ENCODE measurements at places on chromosomes 7 and 10.

- DNase-seq = peak; percentile 16
Measured at GRCh38 chr10:52645187-52645758, 127.3 kb downstream of the MBL2 start.

DNA sequence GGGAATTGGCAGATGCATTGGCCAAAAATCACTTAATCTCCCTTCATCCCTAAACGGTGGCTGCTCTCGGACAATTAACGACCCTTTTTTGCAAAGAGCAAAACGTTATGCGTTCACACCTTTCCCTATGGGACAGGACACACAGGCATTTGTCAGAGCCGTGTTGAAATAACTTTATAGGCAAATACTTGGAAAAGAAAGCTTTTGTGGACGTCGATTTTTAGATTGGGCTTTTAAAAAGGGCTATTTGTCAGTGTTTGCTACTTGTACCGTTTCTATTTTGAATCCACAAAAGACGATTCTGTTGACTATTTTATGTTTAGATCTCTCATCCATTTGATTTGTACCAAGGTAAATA, 245.6 kb downstream of the SLC25A13 start:
- DNase-seq = no peak

GRCh38 chr7:136342251-136342650, 365.1 kb upstream of the MTPN start:
- no peak for DNase-seq

DNA sequence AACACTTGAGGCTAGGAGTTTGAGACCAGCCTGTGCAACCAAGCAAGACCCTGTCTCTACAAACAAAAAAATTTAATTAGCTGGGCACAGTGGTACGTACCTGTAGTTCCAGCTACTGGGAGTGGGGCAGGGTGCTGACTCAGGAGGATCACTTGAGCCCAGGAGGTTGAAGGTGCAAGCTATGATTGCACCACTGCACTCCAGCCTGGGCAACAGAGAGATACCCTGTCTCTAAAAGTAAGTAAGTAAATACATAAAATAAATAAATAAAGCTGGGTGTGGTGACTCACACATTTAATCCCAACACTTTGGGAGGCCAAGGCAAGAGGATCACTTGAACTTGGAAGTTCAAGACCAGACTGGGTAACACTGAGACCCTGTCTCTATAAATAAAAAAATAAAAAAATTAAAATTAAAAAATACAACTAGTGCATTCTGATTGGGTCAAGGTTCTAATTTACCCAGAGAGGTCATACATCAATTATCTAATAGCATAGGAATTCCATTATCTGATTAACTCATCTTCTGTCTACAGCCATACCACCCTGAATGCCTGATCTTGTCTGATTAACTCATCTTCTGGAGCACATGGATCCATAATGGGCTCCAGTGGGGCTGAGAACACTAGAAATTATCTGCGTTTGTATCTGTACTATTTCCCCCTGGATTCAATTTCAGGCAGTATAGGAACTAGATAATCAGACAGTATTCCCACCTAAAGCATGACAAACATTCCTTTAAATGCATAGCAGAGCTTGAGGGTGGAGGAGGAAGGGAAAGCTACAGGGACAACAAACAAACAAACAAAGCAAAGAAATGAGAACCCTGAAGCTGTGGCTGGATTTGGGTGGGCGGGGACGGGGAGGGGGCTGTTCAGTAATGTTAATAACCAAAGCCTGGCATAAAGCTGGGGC, 21.0 kb upstream of the HILPDA start:
- DNase-seq = no peak

DNA sequence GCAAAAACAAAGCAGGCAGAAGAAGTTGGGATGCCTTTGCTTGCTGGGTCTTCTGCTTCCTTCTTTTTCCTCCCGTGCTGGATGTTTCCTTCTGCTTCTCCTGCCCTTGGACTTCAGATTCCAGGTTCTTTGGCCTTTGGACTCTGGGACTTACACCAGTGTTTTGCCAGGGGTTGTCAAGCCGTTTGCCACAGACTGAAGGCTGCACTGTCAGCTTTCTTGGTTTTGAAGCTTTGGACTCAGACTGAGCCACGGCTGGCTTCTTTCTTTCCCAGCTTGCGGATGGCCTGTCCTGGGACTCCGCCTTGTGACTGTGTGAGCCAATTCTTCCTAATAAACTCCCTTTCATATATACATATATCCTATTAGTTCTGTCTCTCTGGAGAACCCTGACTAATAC, 11.3 kb upstream of the LCOR start:
- no peak for DNase-seq

- no peak for DNase-seq
Measured at GRCh38 chr10:93180482-93180931, 106.8 kb downstream of the CYP26A1 start.

All from globus pallidus (tissue), 1 donor.